Stimulated activated CD8-positive, alpha-beta memory T cell treated with anti-CD3 and anti-CD28 coated beads, Interleukin-15, amount 100 ng/mL, for 48 hours (primary cell): ENCODE measurements at places on chromosomes 2 and 18.

- no peak for DNase-seq
Measured at GRCh38 chr2:178194600-178195389, 483 bp downstream of the OSBPL6 start.

DNA sequence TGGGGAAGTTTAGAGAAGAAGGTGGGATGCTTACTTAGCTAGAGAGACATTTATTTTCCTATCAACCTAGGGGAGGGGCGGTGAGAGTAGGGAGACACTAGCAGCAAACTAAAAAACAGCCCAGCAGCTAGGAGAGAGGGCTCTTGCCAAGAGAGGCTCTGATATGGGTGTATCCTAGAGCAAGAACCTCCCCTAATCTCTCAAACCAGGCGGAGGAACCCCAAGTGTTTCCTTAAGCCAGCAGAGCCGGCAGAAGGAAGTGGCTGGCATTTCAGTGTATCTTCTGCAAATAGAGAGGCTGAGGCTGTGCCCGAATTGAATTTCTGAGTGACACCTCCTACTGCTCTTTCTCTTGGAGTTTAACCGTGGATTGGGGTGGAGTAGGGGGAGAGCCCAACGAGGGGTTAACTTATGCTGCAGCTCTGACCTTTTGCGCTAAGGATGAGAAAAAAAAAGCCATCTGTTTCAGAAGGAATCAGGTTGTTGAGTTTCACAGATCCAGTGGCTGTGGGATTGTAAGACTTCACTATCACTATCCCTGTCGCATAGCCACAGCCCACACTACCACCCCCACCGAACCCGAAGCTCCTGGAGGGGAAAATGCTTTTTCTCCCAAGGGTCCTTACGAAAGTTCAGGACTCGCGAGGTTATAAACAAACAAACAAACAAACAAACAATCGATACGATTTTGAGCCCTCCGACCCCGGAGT, 1.4 kb downstream of the ST8SIA5 start:
- DNase-seq, result no peak

DNA sequence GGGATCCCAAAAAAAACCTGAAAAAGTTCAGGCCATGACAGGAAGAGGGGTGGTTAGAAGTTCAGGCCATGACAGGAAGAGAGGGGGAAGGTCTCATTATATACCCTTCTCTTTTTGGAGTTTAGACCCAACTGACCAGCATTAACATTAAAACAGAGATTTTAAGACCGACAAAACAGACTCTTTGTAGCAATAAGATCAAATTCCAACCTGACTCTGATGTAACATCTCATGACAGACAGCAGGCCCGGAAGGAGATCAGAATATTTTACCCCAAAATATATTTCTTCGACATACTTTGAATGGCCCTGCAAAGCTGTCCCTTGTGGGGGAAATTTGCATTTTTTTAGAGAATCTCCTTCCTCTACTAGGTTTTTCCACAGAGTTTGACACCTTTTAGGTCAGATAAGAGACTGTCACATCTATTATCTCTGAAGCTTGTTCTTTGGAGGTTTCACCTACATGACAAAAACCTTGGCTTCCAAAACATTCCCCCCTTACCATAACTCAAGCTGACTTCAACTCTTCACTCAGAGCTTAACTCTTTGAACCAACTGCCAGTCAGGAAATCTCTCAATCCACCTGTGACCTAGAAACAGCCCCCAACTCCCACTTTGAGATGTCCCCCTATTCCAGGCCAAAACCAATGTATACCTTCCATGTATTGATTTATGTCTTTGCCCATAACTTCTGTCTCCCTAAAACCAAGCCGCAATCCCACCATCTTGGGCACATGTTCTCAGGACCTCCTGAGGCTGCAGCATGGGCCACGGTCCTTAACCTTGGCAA, 51.0 kb upstream of the B3GNT2 start:
- DNase-seq, result no peak

GRCh38 chr18:61400016-61400635, 66.9 kb downstream of the CDH20 start:
- DNase-seq, result no peak

- no peak for DNase-seq
Measured at GRCh38 chr18:47680488-47680887, 250.0 kb downstream of the SMAD2 start.

- no peak for DNase-seq
Measured at GRCh38 chr2:134502104-134502503, 216.7 kb downstream of the TMEM163 start.

- DNase-seq, result no peak
Measured at GRCh38 chr2:121287956-121288355, 3.0 kb upstream of the TFCP2L1 start.

DNA sequence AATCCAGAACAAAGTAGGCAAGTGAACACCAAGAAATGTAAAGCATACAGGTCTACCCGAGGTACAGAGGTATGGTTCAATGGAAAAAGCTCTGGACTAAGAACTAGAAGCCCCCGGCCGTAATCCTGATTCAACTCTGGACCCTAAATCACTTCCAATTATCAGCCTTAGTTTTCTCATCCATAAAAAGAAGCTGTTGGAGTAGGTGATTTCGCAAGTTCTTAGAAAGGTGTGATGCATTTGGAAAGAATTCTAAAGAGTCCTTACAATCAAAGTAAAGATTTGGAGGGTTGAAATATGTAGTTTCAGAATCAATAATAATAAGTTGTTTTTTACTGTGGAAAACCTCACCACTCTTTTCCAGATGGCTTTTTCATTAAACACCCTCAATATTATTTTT, 622.1 kb upstream of the ID2 start:
- no peak for DNase-seq

GRCh38 chr2:46711156-46711555, 204.4 kb downstream of the MCFD2 start:
- no peak for DNase-seq

DNA sequence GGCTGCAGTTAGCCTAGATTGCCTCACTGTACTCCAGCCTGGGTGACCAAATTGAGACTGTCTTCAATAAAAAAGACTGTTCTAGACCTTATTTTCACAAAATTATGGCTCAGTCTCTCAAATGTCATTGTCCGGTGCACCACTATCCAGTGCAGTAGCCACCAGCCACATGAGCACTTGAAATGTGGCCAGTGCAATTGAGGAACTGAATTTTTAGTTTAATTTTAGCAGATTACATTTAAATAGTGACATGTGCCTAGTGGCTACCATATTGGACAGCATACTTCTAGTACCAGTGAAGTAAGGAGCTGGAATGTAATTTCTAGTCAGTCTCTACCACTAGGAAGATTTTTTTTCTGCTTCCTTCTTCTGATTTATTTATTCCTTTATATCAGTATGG, 39.4 kb downstream of the KCMF1 start:
- no peak for DNase-seq

DNA sequence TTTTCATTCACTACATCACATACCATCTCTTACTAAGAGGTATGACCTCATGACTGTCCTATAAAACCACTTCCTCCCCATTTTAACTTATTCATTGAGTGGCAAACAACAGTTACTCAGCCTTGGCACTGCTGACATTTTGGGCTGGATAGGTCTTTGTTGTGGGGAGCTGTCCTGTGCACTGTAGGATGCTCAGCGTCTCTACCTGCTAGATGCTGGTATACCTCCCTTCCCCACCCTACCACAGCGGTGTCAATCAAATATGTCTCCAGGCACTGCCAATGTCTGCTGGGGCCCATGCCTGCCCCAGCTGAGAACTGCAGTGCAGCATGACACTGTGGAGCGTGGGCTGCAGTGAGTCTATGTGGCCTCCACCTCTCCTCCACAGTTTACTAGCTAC, 76.3 kb upstream of the MGAT4A start:
- no peak for DNase-seq

- DNase-seq, result no peak
Measured at GRCh38 chr2:69089998-69090397, 77.0 kb downstream of the ANTXR1 start.

DNA sequence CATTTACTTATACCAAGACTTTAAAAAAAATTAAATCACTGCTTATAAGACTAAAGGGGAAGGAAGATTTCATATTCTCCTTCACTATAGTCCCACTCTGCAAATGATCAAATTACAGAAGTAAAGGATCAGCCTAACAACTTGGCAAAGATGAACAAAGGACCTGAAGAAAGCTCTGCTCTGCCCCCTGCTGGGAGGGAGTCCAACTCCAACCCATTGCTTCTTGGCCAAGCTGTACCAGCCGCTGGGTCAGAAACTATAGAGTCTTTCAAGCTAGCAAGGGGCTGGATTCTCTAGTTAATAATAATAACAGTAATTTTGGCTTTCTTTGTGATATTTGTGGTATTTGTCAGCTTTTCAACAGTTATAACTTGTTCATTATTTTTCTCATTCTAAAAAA, 927.0 kb upstream of the CRIM1 start:
- DNase-seq, result no peak

- no peak for DNase-seq
Measured at GRCh38 chr2:199456383-199457146, 1.2 kb downstream of the SATB2 start.

- no peak for DNase-seq
Measured at GRCh38 chr2:40639320-40639719, 187.4 kb upstream of the SLC8A1 start.

GRCh38 chr18:51543658-51544155, 346.2 kb upstream of the MEX3C start:
- DNase-seq, result no peak

DNA sequence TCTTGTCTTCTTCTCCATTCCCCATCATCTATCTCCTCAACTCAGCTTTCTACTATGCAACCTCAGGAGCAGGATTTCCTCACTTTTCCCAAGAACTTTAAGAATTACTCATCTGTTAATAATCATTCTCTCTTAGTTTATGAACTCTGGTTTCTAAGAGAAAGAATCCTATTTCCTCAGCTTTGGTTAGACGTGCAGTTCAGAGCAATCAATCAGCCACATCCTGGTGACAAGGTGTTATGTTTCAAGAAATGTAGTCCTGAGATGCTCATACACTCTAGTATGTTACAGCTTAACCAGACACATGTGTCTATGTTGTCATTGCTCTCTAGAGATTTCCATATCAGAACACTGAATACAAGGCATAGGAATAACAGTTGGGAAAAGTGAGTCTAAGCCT, 277.9 kb downstream of the MBD2 start:
- DNase-seq, result no peak

- DNase-seq, result no peak
Measured at GRCh38 chr18:67478249-67478648, 38.3 kb downstream of the DSEL start.

GRCh38 chr2:105005181-105005951, 32.5 kb upstream of the MRPS9 start:
- DNase-seq, result no peak

DNA sequence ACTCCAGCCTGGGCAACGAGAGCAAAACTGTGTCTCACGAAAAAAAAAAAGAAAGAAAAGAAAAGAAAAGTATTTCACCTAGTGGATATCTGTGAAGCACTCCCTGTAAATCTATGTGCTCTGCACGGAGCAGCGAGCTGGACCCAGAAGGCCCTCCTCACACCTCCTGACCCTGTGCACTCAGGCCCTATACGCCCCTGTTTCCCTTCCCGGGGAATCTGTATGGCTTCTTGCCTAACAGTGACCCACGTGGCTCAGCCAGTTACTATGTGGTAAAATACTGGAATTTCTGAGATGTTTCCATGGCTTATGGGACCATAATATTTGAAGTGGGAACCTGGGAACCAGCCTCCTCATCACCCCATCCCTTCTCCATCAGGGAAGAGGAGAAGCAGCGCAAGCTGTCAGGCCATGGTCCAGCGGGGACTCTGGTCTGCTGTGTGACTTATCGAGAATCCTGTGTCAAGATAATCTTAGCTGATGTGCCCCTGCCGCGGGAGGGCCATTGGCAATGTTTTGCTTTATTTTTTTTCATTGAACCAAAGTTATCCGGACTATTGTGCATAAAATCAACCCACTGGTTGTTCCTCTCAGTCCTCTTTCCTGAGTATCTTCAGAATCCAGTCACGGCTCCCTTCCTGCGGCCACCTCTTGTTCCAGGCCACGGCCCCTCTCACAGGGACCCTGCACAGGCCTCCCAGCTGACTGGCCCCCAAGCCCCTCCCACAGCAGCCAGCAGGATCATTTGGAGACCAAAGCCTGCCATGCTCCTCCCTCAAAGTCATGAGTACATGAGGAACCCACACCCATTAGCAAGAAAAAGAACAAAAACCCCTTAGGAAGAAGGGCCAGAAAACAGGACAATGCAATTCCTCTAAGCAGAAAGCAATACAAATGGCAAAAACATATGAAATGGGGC, 30.6 kb downstream of the SDC1 start:
- no peak for DNase-seq

GRCh38 chr18:50465211-50466153, 90.6 kb downstream of the SKA1 start:
- DNase-seq, result no peak

DNA sequence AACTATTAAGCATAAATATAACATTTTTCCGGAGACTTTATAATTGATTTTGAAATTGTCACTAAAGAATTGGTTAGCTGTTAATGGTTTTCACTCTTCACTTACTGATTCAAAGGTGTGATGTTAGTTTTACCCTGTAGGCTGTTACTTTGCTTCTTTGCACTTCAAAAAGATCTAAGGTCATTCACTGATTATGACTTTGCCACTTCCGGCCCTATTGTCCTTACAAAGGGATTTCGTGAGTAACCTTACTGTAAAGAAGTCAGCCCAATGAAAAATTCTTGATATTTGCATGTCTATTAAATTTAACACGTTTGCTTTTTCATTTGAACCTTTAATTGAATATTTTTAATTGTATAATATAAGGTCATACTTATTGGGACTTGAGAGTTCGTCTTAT, 61.4 kb downstream of the GREB1L start:
- no peak for DNase-seq
